NCI-H1694 (cell line): ENCODE measurements at places on chromosomes 4 and X.

DNA sequence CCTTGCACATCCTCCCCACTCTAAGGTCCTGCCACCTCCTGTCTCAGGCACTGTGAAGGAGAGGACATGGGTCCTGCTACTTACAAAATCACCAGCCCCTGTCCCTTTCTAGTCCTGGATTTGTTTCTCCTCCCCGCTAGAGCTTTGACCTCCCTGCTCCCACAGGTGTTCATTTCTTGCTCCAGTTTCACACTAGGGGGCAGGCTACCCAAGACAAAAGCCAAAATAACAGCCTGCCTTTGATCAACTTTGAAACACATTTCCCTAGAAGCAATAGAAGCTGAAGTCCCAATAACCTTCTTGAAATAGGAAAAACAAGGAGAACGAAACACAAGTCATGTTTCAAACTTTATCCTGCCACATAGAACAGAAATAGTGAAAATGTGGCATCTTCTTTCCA is 164.4 kb downstream of the QDPR start:
- no peak for DNase-seq

DNA sequence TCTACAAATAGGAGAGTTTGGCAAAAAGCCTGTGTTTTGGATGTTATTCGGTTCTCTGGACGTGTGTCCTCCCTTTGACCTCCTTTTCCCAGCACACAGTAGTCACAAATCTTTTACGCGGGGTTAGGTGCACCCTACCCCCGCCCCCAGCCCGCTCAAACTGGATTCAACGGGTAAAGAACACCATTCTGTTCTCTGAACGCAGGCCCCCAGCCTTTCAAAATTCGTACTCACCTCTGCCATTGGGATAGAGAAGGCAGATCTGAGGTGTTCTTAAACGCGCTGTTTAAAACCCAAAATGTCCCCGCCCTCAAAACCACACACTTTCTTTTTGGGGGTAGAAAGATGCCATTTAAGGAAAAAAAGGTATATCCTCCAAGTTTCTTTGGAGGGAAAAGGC is 2.7 kb downstream of the LEF1 start:
- no peak for DNase-seq

GRCh38 chrX:11239230-11239629 is 54.0 kb upstream of the AMELX start:
- no peak for DNase-seq

DNA sequence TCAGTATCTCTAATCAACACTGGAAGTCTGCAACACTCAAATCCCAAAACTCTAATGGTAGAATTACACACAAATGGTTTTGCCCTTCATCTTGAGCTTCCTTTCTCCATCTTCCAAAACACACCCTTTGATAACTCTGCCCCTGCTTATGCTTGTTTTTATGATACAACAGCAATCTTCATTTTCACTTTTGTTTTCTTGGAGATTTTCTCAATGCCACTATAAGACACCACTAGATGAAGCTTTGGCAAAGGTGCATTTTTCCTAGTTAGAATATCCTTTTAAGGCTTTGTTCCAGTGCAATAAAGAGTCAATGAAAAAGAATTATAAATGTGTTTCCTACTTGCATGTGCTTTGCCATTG is 472.4 kb upstream of the NWD2 start:
- no peak for DNase-seq

DNA sequence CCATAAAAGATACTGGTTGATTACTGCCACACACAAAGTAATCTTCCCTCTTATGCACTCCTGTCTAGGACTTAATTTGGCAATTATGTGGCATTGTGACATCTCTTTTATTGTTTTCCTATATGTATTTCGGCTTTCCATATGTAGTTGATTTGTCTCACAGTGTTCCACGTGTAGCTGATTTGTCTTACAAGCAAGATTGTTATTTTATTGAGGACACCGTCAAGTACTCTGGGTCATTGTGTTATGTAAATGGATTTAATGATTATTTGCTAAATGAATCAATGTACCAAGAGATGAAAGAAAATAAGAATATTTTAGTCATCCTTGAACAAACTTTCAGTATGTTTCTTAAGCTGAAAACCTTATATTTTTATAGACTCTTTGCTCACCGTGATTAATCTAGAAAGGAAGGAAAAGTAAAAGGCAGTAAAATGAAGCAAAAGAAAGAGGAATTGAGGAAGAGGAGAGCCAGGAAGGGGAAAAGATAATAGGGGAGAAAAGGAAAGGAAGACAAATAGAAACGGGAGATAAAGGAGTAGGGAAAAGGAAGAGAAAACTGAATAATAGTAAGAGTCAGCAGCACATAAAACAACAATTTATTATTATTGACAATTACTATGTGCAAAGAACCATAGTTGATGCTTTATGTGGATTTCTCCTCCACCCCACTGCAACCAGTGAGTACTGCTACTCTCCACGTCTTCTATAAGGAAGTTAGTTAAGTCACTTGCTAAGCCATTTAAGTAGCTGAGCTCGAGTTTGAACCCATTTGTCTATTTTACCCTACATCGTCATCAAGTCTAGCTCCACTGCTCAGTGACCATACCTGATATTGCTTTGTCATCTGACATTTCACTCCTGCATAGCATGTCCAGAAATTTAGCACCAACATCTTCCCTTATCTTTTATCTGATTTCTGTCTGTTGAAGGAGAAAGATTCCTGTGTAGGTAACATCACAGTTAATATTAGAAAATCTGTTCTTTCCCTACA is 336.5 kb downstream of the BMPR1B start:
- no peak for DNase-seq

- DNase-seq = no peak
These were observed 24.6 kb upstream of the TBL1X start for GRCh38 chrX:9440116-9440844.

GRCh38 chrX:152025656-152026440 is 51.4 kb upstream of the GABRE start:
- no peak for DNase-seq

- no peak for DNase-seq
These were observed at the start of gene CHRDL1 for GRCh38 chrX:110795645-110796406. Gene CHRDL1 (minus strand): TSS chrX:110795817. CDS start chrX:110792181, 3,636 bp downstream.

GRCh38 chr4:139658185-139658584 is 7.4 kb upstream of the MGST2 start:
- no peak for DNase-seq

- DNase-seq = no peak
These were observed 12.9 kb upstream of the TMSB15B start for GRCh38 chrX:103949506-103949905.

- DNase-seq = no peak
These were observed 39.1 kb downstream of the PDGFRA start for GRCh38 chr4:54268151-54268550.

DNA sequence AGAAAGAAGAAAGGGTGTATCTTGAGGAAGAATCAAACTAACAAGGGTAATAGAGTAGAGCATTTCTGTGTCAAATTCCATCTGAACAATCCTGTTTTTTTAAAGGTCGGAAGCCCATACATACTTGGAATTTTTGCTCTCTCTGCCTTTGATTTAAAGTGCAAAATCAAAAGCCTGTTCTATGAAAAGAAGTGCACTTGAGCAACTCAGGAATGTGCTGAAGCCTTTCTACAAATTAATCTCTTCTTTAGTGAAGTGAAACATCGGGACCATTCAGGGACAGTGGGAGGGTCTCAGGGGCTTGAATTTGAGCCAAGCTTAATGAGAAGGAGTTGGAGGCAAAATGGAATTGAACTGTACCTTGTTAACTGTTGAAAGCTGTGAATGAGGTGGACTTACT is 1008.5 kb upstream of the LCORL start:
- DNase-seq = no peak

DNA sequence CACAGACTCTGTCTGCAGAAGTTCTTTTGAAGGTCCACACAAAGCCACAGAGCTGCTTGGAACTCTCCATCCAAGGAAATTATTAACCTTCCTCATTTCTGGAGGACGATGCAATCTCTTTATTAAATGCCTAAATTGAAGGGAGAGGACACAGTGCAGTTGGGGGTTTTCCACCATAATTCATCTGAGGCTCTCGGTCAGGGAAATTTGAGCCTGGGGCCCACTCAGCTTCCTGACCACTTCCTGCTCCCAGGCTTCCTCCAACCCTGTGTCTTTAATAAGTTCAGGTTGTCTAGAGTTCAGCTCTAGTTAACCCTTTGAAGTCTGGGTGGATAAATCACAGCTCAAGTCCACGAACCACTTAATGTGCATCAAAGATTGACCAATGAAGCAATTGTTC is 58.5 kb downstream of the PRPS1 start:
- no peak for DNase-seq

GRCh38 chrX:9234315-9234714 is 200.4 kb upstream of the FAM9B start:
- no peak for DNase-seq

- DNase-seq = no peak
These were observed 7.6 kb upstream of the UNC5C start for GRCh38 chr4:95556207-95556859.

- DNase-seq = no peak
These were observed 5.7 kb downstream of the P2RY8 start for GRCh38 chrX:1531096-1531890.

DNA sequence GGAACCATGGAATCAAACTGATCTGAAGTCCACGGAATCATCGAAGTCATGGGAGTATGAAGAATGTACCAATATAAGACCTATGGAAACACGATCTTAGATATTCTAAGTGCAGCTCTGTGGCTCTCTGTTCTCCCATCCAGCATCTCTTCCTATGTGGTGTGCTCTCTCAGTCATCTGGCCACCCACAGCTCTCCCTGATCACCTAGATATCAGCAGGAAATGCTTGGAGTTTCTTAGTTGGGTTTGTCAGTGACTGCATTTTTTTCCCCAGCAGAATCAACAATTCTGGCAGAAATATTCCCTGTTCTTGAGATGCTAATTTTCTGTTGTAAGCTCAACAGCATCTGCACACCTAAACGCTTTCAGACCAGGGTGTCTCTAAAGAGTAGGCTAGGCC is 94.1 kb downstream of the GC start:
- DNase-seq = no peak
